NCI-H1092 (cell line): ENCODE measurements at places on chromosomes 6 and 20.
A peak's percentile ranks its signal among the peaks of the same experiment; 100 is the strongest.

DNA sequence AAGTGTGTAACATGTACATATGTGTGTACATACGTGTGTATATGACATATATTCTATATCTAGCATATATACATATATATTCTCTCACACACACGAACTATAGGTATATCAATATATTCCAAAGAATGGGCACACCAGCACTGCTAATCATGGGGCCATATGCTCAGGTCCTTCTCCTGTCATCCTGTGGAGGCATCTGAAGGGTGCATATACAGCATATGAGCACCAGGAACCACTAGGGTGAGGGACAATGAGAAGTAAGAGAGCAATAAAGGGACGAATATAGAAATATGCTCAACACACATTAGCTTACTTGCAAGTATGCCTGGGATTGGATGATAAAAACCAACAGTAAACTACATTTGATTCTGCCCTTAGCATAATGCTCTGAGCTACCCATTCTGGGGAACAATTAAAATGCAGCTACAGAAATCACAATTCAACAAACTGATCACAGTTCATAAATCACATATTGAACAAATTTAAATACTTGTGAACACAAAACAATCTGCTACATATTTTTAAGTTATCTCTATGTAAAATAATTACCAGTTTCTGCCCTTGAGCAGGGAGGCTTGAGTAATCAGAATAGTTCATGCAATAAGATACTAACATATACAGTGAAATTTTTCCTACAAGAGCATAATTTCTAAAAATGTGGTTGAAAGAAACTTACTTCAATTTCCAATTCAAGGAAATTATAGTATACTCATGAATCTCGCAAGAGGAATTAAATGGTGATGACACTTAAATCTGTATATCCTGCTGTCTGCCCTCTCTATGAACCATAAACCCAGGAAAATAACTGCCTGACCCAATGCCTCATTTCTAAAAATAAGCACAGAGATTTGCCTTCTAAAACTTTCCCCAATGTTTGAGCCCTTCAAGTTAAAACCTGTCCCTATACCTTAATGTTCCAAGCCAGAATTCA, 272.2 kb upstream of the THEMIS start:
- no peak for DNase-seq

DNA sequence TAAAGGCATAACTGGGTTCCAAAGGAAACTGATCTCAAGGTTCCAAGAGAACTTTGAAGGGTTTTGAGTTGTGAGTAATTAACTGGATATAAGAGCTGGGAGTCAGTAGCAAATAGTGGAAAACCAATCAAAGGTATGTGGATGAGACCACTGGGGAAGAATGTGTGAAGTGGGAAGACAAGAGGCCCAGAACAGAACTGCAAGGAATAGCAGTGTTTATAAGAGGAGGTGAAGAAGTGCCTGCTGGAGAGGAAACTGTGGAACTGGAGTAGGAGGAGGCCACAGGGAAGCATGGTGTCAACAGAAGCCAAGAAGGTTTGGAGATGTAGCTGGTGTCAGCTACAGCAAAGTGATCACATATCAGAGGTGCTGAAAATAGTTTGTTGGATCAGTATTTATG, 18.7 kb upstream of the HDAC2 start:
- DNase-seq: no peak

DNA sequence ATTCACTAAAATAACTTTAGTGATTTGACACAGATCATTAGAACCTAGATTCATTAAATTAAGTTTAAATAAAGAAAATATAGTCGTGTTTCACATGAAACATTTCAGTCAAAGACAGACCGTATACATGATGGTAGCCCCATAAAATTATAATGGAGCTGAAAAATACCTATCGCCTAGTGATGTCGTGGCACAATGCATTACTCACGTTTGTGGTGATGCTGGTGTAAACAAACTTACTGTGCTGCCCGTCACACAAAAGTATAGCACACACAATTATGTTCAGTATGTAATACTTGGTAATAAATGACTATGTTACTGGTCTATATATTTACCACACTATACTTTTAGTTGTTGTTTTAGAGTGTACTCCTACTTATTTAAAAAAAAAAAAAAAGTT, 17.3 kb downstream of the DST start:
- no peak for DNase-seq

DNA sequence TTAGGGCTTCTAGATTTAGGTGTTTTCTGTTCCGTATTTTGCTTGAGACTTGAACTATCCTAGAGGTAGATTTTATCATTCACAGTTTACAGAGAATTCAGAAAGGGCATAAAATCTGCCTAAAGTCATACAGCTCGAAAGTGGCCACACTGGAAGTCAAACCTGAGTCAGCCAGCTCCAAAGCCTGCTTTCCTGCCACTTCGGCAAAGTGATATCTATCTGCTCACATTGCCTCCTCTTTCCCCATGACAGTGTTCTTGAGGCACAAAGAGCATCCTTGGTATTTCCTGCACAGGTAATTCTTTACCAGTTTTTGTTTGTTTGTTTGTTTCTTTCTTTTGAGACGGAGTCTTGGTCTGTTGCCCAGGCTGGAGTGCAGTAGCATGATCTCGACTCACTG, 19.4 kb upstream of the SCUBE3 start:
- no peak for DNase-seq

DNA sequence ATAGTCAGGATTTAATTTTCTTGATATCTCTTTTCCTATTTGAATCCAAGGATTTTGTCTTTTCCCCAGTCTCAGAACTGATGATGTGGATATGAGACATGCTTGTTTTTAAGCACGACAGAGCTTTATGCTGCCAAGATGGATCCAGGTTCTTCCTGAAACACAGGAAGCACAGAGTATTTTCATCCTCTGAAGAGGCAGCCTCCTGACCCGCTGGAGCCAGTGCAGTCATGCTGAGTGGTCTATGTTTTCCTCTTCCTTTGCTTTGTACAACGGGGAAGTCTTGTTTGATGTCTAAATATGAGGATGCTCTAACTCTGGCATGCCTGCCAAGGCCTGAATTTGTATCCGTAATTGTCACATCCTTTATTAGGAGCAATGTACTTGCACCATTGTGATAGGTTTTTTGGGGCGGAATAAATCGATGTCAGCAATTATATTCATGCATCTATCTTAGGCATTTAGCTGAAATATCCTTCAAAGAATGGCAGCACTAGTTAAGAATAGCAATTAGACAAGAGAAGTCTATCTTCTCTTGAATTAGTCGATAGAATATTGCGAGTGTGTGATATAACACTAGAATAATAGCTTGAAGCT, 407.1 kb upstream of the JAG1 start:
- DNase-seq: no peak

- DNase-seq: no peak
These were observed 352.1 kb upstream of the SOX4 start for GRCh38 chr6:21241231-21242130.

GRCh38 chr20:22106308-22106938, 401.0 kb downstream of the PAX1 start:
- peak; percentile 43 for DNase-seq

- DNase-seq: no peak
These were observed 85.4 kb upstream of the GPR6 start for GRCh38 chr6:109892451-109893435.

- no peak for DNase-seq
These were observed 6.2 kb downstream of the DXO start for GRCh38 chr6:31965700-31966099.

- DNase-seq: no peak
These were observed 54.1 kb upstream of the HBS1L start for GRCh38 chr6:135108692-135109091.

DNA sequence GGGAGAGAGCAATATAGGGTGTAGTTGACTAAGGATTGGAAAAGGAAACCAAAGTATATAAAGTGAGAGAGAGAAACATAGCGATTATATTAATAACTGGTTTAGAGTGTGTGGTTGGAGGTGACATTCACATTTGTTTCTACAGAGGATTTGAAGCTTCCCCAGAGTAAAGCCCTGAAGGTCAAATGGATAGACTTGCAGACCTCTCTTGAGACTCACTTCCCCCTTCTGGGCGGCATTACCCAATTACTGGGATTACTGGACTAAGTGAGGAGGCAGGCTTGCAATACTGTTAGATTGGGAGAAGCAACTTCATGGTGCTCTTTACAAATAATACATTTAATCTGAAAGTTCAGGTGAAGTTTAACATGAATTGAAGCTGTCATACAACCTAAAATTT, 10.7 kb downstream of the FIG4 start:
- DNase-seq: no peak

GRCh38 chr20:32647606-32648005, 26.1 kb downstream of the C20orf203 start:
- DNase-seq: no peak

GRCh38 chr6:39377539-39377950, 55.0 kb upstream of the KCNK16 start:
- DNase-seq: peak; percentile 28
